ENCODE measurements at places on chromosomes 3 and 15.

- no peak for DNase-seq
Observed at GRCh38 chr15:83692746-83693581, 39.0 kb downstream of the ADAMTSL3 start.

DNA sequence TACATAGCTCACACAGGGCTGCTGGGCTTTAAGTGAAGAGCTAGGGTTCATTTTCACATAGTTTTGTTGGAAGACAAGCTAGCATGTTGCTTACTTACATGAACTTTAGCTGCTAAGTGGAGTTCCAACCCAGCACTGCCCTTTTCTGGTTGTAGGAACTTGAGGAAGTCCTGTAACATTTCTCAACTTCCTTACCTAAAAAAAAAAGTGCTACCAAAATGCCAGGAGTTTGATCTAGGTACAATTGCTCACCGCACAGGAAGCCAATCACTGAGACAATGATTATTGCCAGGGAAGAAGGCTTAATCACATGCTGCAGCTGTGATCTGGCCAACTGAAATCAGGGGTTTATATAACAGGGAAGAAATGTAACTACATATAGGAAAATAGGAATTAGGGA, 52.8 kb downstream of the IL12A start:
- DNase-seq, result no peak

- DNase-seq, result no peak
Observed at GRCh38 chr3:140906785-140907184, 34.9 kb upstream of the SLC25A36 start.

DNA sequence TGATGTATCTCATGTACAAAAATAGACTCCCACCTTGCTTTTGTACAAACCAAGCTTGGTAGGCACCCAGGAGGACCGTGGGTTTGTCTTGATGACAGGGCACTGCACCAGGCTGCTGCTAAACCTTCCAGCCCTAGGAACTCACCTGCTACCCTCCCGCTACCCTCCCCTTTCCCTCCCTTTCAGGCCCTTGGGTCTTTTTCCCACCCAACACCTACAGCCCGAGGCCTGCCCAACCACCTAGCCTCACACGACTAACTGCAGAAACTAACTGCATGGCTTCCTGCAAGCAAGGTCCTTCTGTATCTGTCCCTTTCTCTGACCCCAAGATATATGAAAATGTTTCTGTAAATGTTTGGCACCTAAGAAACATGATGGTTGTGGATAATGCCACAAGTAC, 11.1 kb downstream of the PPM1M start:
- DNase-seq, result no peak

DNA sequence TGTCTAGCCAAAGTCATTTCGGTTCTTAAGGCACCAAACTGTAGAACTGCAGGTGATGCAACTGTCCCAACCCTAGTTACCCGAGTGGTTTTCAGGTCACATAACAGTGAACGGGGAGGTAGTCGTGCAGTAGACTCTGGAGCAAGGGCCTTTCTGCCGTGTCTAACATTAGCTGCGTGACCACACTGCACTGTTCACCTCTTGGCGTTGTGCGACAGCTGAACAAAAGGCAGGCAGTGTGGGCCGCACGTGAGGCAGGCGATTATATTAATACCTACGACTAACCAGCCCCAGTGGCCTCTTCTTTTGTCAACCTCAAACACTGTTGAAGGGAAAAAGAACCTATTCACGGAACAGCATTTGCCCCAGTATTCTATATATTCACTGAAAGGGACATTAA, 2.8 kb downstream of the LRRN1 start:
- no peak for DNase-seq

DNA sequence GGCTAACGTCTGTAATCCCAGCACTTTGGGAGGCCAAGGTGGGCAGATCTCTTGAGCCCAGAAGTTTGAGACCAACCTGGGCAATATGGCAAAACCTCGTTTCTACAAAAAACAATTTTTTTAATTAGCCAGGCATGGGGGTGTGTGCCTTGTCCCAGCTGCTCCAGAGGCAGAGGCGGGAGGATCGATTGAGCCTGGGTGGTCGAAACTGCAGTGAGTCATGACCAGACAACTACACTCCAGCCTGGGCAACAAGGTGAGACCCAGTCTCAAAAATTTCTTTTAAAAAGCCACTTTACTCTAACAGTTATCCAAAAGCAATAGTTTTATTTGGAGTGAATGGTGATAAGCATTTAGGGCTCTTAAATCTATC, 12.5 kb downstream of the TRIM59 start:
- no peak for DNase-seq

DNA sequence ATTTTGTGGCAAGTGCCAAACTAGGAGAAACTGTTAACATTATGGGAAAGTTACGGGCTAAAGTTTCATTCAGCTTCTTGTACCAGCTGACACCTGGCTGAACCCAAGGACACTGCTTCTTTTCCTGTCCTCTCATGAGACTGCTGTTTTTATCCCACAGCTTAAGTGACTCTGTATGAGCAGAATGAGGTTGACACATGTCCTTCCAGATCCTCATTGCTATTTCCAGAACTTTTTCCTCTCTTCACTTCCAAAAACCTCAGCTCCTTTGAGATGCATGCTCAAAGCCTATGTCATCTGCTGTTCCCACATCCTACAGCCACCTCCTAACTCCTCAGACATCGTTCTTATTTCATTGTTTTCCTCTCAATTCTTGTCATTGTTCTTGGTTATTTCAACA, 183.6 kb downstream of the DCLK3 start:
- DNase-seq, result no peak

- DNase-seq, result no peak
Observed at GRCh38 chr3:20769430-20769829, 583.4 kb upstream of the SGO1 start.

DNA sequence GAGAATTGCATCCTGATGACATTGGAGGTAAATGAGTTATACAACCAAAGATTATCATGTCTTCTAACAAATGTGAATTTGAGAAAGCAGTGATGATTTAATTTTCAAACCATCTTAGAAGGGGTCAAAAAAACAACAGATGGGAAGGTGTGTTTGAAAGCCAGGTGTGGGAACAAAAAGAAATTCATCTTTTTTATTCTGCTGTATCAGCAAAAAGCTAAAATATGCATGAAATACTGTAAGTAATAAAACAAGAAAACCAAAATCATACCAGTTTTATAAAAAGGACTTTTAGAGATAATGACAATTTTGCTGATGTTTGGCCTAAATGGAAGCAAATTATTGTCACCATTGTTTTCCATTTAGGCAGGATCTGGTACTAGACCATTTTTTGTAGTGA, 145.5 kb downstream of the FBN1 start:
- DNase-seq, result no peak

DNA sequence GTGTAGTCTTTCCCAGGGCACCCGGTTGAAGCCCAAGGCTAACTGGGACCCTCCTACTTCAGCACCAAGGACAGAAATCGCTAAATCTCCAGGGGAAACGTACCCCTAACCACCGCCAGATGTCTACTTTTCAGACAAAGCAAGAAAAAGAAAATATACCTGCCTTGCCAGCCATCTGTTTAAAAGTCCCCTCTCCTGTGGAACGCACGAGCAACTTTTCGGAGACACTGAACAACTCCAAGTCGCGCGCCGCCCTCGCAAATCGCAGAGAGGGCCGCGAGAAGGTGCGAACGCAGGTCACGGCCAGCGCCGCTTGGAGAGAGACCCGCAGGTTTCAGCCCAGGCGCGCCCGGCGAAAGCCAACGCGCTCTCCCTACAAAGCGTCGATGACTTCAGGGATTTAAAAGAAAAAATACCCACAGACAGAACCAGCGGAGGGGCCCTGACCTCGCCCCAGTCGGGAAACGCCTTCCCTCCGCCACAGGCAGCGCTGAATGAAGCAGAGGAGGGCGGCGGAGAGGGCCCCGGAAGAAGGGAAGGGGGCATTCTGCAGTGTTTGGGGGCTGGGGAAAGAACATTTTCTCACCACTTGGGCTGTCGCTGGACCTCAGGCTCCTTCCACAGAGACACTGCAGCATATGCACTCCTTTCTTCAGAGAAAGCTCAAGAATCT, 213.1 kb downstream of the FGF12 start:
- DNase-seq, result no peak

DNA sequence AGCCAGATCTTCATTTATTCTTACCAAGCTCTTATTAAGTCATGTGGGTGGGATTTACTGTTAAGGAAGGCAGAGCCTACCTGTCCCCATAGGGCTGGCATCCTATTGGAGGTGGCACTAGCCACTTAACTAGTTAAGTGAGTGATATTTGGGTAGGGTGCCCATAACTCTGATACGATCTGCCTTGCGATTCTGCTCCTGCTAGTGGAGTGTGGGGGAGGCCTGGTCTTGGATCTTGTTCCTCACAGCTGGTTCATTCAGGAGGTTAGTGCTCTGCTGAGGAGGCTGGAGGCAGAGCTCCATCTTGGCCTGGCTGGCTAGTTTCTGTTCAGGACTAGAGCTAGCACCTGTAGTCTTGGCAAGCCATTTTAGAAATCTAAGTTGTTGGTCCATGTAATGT, 9.3 kb downstream of the BAHD1 start:
- no peak for DNase-seq

- no peak for DNase-seq
Observed at GRCh38 chr3:54426381-54426780, 304.0 kb downstream of the CACNA2D3 start.

GRCh38 chr3:120182613-120183511, 88.6 kb upstream of the GSK3B start:
- peak; percentile 8 for DNase-seq

DNA sequence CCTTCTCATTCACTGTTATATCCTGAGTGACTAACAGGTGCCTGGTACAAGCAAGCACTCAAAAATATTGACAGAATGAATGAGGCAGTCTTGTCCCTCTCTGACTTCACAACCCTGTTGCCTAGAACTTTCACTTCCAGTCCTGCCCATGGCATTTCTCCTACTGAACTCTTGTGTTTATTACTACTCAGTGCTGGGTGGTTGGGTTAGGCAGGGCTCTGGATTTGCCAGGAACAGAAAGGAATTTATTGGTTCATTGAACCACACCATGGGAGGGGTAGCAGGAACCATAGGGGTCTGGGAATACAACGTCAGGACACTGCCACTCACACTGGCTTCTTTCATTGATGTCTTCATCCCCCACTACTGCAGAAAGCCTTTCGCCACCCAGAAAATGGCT, 41.9 kb upstream of the SEMA4B start:
- no peak for DNase-seq

GRCh38 chr3:55591888-55592287, 104.8 kb upstream of the WNT5A start:
- no peak for DNase-seq

GRCh38 chr3:139505829-139506386, 29.6 kb upstream of the RBP2 start:
- DNase-seq, result no peak

GRCh38 chr3:119318876-119319275, 24.7 kb downstream of the ARHGAP31 start:
- DNase-seq, result no peak

GRCh38 chr3:8499181-8499611, 2.4 kb upstream of the LMCD1 start:
- DNase-seq, result no peak

DNA sequence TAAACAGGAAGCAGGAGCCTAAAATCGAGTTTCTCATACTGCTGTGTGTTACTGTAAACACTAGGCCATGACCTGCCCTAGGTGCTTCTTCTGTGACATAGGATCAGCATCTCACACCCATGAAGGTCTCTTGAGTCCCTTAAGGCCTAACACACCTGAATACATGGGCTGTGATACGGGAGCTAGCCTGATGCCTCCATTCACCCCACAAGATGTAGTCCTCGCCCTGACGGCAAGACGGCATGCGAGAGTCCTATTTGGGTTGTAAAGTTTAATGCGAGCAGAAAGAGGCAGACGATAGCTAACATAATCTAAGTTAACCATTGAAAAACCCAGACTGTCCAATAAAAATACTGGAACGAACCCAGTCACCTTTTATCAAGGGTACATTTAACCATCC, 241.1 kb upstream of the ICE2 start:
- peak; percentile 18 for DNase-seq

GRCh38 chr15:63086947-63087346, 34.7 kb upstream of the LACTB start:
- DNase-seq, result no peak

- DNase-seq, result no peak
Observed at GRCh38 chr3:149900322-149900721, 70.4 kb downstream of the PFN2 start.

GRCh38 chr3:31959951-31960792, 20.9 kb downstream of the OSBPL10 start:
- DNase-seq, result no peak

Data from stimulated activated CD4-positive, alpha-beta T cell treated with anti-CD3 and anti-CD28 coated beads, Interleukin-4, amount 100 ng/mL, for 24 hours (primary cell).